Activated CD4-positive, alpha-beta T cell treated with anti-CD3 and anti-CD28 coated beads, Interleukin-2, amount 50 U/mL, for 48 hours (primary cell): ENCODE measurements at places on chromosomes 4 and X.

DNA sequence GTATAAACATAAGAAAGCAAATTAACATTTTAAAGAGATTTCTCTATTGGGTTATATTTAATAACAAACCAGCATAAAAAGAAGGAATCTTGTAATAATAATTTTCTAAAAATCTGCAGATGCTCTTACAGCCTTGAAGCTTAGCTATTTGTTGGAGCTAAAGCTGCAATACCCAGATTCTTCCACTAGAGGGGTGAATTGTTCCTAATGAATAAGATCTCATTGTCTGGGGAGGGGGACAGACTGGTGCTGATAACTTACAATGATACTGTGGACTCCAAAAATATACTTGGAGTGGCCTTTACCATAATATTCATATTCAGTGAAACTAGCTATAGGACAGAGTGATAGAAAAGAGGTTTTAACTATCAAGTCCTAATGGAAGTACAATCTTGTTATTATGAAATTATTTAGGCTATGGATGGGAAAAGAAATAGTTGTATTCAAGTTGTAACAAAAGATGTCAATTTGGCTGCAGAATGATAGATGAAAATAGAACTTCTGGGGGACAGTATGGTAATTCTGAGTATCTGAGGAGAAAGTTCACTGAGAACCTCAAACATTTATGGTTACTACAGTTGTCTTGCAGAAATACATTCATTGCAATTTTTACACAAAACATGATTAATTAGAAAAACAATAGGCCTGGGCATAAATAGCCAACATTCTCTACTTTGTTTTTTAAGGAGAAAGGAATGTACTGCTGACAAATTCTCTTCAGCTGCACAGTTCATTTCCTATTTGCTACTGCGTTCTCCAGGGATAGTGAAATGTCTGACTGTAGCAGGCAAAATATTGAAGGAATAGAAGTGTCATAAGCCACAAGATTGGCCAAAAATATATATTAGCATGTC lies 443.3 kb downstream of the GBA3 start:
- no peak for DNase-seq

DNA sequence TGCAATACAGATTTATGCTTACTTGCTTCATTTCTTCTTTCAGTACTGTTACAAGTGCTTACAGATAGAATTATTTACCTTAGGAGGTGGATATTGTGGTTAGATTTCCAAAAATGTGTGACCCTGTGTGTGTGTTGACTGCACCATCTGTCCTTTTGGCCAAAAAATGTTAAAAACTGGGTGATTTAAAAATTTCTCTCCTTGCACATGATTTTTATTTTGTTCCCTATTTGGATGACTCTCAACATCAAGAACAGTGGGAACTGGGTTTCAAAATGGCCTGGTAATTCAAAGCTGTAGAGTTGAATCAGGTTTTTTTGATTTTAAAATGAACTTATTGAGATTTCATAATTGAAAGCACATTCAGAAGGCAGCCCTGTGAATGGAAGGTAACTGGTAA lies 1132.9 kb downstream of the RAPGEF2 start:
- no peak for DNase-seq

- DNase-seq, result no peak
Measured at GRCh38 chr4:99960648-99961047, 10.6 kb upstream of the H2AZ1 start.

GRCh38 chr4:3640587-3640962 lies 108.4 kb upstream of the LRPAP1 start:
- DNase-seq, result no peak

DNA sequence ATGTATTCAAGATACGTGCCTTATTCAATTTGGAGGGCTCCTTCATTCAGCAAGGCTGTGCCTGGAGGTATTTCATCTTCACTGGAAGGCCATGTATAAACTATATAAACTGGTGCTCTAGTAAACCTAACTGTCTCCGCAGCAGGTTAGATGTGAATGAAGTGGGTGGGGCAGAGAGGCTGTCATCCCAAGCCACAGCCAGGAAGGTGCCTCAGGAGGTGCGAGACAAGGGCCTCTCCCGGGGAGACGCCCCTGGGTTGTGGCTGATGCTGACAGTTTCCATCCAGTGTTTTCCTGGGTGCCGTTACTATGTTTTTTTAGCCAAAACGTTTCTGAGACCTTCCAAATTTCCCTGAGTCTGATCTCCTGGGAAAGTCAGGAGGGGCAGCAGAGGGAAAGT lies 221.5 kb upstream of the RPL34 start:
- no peak for DNase-seq

DNA sequence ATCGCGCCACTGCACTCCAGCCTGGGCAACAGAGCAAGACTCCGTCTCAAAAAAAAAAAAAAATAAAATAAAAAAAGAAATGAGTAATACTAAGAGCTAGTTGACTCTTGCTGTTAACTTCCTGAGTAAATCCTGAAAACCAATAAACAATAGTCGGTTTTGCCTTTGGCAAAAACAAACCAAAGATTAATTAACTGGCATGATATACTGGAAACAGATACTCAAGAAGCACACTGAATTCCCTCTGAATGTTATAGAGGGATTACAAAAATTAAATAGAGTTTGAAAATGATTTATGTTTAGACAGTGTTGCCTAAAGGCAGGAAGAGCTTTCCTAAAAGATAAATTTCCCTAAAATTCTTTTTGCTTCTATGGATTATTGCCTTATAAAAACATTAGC lies 1702.3 kb downstream of the STIM2 start:
- no peak for DNase-seq

DNA sequence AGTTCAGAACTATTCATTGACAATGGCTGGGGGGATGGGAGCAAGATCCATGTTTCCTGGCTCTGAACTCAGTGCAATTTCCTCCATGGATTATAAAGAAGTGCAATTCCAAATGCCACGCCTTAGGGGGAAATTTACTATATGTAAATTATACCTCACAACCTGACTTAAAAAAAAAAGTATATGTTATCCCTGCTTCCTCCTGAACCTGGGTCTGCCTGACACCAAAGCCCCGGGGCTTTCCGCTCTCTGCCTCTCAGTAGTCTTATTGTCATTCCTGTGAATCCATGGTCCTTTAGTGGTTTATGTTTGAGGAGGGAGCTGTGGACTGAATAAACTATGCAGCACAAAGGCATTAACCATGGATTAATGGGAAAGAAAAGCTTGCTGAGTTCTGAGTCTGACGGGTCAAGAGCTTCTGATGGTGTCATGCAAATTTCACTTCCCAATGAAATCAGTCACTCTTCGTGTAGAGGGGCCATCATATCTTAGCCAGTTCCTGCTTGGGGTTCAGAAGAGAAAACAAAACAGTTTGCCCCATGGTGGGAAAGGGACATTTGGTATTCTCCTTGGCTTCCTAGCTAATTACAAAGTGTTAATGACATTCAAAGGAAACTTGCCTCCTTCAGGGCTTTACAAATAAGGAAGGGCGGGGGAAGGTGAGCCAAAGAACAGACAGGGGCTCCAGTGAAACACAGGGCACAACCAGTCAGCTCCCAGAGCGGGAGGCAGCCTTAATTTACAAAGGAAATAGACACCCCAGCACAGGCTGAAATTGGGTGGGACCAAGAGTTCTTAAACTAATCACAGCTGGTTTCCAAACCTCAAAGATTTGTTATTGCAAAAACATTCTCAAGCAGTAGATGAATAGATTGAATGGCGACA lies 14.3 kb downstream of the FAM9C start:
- no peak for DNase-seq

GRCh38 chrX:46228389-46228788 lies 316.8 kb downstream of the ZNF674 start:
- DNase-seq, result no peak

DNA sequence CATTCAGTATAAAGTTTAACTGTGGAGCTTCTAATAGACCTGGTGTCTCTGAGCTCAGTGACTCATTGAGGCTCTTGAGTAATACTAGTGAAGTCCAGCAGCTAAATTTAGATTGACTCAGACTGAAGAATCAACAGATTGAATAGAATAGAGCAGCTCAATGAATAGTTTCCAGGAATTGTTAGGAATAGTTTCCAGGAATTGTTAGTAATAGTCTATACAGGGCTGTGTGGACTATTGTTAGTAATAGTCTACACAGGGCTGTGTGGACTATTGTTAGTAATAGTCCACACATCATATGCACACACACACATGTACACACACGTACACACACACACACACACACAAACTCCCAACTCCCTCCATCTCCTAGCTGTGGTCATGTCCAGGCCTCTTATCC lies 3.0 kb downstream of the GIMD1 start:
- DNase-seq, result no peak

DNA sequence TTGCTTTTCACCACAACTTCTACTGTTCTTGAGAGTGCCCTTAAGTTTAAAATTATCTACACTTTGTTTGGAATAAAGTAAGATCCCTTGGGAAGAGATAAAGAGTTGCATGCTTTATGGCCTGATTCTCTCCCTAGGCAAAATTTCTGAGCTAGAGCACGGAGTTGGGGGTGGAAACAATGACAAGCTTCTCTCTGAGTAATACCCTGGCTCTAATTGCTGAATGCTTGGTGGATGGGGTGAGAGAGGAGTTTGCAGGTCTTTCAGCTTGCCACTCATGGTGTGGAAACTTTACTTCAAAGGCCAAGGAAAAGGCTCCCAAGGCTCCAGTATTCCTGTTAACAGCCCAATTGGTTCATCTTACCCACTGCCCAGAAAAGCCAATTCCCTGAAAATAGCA lies 26.1 kb upstream of the PRDM8 start:
- no peak for DNase-seq

DNA sequence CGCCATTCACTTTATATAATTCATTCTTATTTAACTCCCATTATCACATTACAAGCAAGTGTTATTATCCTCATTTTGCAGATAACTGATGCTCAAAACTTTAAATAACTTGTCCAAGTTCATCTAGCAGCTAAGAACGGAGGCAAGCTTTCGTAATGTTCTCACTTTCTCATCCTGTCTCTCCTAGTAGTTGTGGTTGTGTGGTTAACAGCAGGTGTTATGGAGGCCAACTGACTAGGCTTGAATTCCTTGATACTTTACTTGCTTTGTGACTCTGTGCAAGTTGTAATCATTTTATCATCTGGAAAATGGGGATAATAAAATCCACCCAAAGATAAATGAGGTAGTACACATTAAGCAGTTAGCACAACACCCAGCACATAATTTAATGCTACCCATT lies 109.9 kb upstream of the PTPN13 start:
- no peak for DNase-seq
